ENCODE measurements at places on chromosomes 3 and 15.

DNA sequence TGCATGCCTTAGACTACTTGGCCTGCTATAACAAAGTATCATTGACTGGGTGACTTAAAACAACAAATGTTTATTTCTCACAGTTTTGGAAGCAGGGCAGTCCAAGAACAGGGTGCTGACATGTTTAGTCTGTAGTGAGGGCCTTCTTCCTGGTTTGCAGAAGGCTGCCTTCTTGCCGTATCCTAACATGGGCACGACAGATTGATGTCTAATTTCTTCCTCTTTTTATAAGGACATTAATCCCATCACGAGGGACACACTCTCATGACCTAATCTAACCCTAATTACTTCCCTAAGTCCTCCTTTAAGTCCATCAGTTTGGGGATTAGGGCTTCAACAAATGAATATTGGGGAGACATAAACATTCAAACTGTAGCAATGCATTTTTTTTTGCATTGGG is 10.9 kb upstream of the GOLGA8B start:
- no peak for DNase-seq

DNA sequence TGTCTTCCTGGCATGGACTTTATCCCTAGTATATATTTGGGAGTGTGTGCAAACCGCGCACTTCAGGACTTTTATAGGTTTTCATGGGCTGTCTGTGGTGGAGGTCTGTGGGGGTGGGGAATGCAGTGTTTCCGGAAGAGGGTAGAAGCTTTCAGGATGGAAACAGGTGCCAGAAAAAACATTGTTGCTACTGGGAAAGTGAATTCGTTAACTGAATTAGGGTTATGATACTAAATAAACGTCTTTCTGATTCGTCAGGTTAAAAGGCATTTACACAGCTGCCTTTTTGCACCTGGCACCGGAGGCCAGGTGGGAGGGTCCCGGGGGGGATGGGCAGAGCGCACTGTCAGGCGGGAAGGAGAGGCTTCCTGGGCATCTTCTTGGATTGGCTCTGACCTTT is 62.1 kb downstream of the SLCO3A1 start:
- no peak for DNase-seq

- DNase-seq = no peak
Measured at GRCh38 chr3:196150481-196150880, 60.7 kb downstream of the ZDHHC19 start.

GRCh38 chr3:131541288-131541687 is 38.5 kb upstream of the MRPL3 start:
- no peak for DNase-seq

DNA sequence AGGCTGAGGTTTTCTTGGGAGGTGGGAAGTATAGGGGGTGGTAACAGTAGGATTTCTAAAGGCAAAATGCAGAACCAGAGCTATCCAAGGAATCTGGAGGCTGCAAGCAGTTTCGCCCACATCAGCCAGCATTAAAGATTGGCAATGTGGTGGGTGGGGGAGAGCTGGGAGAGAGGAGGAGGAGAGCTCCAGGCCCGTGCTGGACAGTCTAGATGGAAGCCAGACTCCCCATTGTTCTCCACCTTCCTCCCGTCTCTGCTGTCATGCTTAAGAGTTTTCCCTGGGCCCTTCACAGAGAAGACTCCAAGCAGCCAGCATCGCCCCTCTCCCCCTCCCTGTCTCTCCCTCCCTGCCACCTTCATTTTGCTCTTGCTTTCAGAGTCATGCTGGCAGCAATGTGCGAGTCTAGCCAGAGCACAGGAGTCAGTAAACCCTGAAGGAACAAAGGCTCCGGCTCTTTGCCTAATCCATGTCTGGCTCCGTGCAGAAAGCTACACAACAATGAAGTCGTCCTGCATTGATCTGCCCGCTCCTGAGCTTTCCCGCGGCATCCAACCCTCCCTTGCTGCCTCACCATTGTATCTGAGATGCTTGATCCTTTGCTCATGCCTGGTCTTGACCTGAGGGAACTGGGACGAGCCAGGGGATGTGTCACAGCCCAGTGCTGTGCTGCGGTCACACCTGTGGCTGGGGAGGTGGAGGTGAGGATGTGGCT is 282.9 kb downstream of the NTRK3 start:
- no peak for DNase-seq

DNA sequence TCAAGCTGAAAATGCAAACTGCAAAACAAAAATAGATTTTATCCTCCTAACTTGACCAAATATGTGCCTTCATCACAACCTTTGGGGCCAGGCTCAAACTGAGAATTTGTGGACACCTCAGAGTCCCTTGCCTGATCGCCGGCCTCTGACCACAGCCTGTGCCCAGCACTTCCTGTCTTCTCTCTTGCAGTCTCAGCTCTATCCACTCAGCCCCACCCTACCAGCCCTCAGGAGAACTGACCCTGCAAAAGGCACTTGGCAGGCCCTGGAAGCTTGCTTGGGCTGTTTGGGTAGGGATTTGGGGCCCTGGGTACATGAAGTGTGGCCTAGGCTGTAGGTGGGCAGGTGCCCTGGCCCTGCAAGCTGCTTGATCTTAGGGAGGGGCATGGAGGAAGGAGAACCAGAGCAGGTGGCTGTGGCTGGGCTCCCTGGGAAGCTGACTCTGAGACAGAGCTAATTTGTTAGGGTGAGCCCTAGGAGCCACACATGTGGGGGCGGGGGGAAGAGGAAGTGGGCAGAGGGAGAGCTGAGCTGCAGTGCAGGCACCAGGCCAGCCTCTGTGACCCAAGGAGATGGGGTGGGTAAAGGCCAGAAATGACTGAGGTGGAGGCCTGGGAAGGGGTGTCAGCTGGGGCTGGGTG is 8.6 kb downstream of the CLEC3B start:
- no peak for DNase-seq

DNA sequence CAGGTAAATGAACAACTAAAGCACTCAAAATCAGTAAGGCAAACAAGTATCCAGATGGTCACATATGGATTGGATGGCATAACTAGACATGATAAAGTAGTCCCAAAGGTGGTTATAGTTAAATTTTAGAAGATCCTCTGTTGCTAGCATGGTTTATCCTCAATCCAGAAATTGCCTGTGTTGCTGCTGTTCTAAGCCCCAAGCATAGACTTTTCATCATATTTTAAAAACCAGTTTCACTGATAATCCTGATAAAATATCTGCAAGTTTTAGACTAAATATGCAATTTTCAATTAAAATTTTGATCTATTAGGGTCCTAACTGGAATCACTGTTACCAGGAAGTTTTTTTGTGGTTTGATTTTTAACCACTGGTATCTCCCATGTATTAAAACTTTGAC is 35.4 kb downstream of the MBNL1 start:
- no peak for DNase-seq
